ENCODE measurements at places on chromosomes 16 and 17. TPM values are rescaled to one million over a fixed set of nuclear protein-coding genes. Genes with fewer than 3 reads are reported as not detected.

MT1H gene
- polyA plus RNA-seq: not detected

TMC5 gene
- not detected for polyA plus RNA-seq

CRHR1 gene
- 3.3 TPM for polyA plus RNA-seq

CRISPLD2 gene
- not detected for polyA plus RNA-seq

Measured in neural cell (in vitro differentiated cells).